NAMALWA (cell line): ENCODE measurements at places on chromosomes 4 and X.
A peak's percentile ranks its signal among the peaks of the same experiment; 100 is the strongest.

DNA sequence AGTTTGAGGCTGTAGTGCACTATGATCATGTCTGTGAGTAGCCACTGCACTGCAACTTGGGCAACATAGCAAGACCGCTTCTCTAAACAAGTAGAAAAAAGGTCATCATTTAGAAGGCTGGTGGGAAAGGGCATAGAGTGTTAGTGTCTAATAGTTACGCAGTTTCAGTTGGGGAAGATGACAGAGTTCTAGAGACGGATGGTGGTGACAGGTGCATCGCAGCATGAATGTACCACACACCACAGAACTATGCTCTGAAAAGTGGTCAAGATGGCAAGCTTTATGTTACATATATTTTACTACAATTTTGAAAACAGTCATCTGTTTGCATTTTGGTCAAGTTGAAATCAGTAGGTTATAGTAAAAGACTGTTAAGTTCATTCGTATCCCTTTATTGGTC is 23.7 kb upstream of the CLDN34 start:
- no peak for DNase-seq

DNA sequence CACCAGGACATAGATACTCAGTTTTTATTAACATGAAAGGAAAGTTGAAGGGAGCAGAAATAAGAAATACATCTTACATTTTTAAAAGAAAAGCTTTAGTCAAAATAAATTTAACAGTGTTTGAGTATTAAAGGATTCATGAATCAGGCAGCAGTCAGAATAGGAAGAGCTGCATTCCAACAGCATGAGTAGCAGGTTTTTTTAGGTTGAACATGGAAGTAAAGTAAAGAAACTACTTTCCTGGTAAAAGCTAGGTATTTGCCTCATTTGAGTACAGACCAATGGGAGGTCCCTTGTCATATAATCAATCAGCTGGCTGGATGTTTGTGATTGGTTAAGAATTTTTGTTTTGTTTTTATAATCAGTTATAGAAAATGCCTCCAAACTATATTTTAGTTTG is 645.9 kb upstream of the INTU start:
- DNase-seq: no peak

DNA sequence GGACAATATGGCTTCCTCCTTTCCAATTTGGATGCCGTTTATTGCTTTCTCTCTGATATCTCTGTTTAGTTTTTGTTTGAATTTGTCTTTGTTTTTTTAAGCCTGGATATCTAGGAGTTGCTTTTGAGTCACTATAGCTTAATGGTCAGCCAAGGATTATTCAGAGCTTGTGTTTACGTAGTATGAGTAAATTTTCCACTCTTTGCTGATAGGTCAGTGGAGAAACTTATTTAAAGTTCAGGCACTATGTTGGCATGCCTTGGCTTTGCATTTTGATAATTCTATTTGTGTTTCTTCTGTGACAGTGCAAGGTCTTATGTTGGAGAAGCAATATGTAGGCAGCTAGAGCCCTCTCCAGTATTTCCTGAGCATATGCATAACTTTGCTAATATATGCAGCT is 315.2 kb downstream of the GRID2 start:
- no peak for DNase-seq

- DNase-seq: no peak
Observed at GRCh38 chr4:108255203-108255747, 86.5 kb upstream of the LEF1 start.

- no peak for DNase-seq
Observed at GRCh38 chr4:112585977-112586736, 50.6 kb downstream of the ZGRF1 start.

DNA sequence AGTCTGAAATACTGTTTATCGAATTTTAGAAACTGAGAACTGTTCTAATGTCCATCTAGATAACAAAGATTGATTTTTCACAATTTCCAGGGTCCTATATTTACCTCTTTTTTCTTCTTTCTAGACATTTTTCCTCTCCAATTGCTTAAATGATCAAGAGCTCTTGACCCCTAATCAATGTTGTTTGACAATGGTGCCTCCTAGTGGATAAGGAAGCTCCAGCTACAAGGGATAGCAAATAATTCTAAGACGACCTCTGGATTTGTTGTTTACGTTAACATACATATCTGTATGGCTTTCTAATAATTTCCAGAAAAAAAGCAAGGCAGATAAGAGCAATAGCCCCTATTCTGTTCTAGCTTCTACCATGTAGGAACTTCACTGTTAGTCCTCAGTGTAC is 35.8 kb downstream of the GPR82 start:
- DNase-seq: peak; percentile 28

- DNase-seq: no peak
Observed at GRCh38 chr4:100414016-100414790, 103.6 kb downstream of the EMCN start.

- no peak for DNase-seq
Observed at GRCh38 chr4:126976850-126977632, 655.7 kb upstream of the INTU start.

- no peak for DNase-seq
Observed at GRCh38 chr4:108644237-108644636, 6.2 kb upstream of the OSTC start.

GRCh38 chr4:14771094-14771493 is 231.2 kb upstream of the CPEB2 start:
- no peak for DNase-seq

- no peak for DNase-seq
Observed at GRCh38 chrX:68694435-68695205, 47.2 kb downstream of the STARD8 start.

- DNase-seq: no peak
Observed at GRCh38 chr4:6937754-6938153, 28.1 kb downstream of the TBC1D14 start.

DNA sequence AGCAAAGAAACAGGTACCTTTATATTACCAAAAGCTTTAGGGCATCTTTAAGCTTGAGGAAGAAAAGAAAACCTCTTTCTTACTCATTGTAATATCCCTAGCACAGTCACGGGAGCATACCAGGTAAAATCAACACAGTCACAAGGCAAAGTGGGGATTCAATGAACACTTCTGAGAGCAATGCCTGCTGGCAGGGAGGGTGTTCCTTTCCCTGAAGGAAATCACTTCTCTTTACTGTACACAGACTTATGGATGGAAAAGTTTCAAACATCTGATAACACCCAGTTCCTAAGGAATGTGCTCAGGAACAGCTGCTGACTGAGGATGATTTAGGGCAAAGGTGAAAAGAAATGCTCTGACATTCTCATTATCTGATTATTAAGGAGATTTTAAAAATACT is 94.8 kb downstream of the MAML3 start:
- DNase-seq: no peak

DNA sequence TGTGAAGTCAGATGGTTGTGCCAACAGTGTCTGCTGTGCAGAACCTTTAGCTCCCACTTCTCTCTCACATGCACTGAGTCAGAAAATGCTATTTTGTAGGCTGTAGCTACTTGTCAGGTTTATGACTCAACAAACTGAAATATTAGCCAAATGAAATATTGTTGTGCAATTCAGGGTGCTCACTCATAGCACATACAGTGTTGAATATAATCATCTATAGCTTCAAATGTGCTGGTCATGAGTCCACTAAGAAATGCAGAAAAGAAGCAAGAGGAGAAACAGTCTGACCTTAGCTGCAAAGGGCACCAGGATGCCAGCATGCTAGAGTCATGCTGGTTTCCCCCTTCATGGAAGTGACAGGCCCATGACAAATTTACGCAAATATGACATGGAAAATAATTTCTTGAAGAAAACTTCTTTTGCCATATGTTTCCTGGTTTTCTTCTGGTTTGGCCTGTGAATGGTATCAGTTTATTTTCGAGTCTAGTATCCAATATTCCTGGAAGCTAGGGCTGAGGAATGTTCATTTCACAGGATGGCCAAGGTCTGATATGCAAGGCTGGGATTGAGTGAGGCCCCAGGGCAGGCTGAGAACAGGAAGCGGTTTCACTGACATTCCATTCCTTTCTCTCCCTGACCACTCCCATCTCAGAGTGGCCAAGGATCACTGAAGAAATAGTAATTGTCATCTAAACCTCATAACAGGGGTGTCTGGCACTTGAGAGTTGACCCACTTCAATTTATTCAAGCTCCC is 10.3 kb upstream of the CXCL2 start:
- DNase-seq: no peak
